Fibroblast of mammary gland (primary cell): ENCODE measurements at places on chromosomes 13 and 19.

DNA sequence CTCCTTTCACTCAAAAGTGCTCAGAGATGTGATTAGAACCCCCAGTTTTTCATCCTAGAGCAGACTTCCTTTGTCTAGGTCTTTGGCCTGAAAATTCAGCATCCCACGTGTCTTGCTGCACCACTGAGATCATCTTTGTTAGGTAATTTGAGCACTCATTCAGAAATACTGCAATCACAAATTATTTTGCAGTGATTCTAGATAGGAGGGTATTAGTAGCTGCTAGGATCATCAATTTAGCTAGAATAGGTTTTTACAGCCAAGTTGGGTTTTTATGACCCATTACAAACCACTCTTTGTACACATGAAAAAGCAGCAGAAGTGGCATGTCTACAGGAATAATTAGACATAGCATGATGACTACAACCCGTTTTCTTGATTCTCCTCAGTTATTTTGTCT is 219.6 kb downstream of the GPC6 start:
- DNase-seq: no peak

DNA sequence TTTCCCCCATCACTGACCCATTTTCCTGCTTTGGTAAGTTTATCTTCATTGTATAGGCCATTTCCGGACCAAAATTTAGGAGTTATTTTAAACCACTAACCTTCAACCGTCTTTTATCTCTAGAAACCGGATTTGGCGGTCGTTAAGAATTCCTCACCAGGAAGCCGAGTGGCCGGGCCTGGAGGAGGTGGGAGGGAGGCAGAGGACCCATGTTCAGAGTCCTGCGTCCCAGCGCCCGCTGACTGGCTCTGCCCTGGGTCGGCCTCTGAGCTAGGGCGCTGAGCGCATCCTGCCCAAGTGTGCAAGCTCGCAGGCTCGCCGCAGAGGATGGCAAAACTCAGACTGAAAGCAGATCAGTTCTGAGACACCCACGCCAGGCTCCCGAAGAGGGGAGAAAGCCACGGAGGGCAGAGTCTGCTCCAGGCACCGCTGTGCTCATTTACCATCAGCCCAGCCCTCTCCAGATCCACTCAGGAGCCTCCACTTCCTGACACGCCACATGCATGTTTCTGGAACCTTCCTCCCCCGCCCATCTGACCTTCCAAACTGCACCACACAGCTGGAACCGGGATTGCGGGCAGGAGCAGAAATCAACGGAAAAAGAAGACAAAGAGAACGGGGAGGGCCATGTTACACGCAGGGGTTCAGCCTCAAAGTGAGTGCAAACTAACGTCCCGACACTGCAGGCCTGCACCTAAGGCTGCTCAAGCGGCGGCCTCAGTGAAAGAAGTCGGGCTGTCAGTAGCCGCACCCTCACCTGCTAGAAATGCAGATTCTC is 8.3 kb downstream of the COL4A1 start:
- DNase-seq: no peak

GRCh38 chr19:31286491-31286890 is 62.7 kb downstream of the TSHZ3 start:
- peak; percentile 18 for DNase-seq

DNA sequence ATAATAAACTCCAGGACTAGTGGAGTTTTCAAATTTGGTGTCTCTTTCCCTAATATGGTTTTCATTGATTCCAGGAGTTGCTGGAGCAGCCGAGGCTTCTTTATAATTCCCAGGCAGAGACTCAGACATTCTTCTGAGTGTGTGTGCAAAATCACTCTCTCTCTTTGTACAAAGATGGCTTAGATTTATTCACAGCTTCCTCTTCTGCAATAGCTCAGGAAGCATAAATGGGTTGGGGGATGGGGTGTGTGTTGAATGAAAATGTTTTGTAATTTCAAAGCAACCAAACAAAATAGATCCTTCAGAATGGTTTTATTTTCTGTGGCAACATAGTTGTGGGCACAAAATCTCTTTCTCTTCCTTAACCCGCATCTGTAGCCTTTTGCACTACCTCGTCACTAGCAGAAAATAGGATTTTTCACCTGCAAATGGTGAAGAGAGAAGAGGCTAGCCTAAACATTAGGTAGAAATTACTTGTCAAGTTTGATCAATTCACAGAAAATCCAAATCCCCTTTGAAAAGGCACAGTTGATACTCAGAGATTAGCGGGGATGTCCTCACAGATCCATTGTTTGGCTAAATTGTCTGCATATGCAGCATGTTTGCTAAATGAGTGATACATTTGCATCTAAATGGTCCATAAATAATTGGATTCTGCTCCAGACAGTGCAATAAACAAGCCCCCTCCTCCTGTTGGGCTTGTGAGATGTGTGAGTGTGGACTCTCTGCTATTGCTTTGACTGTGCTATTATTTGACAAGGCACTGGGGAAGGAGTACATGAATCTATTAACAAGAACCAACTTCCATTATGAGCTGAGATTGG is 66.7 kb downstream of the CBY2 start:
- DNase-seq: no peak

- DNase-seq: no peak
Measured at GRCh38 chr13:74006666-74007065, 127.5 kb downstream of the KLF12 start.

DNA sequence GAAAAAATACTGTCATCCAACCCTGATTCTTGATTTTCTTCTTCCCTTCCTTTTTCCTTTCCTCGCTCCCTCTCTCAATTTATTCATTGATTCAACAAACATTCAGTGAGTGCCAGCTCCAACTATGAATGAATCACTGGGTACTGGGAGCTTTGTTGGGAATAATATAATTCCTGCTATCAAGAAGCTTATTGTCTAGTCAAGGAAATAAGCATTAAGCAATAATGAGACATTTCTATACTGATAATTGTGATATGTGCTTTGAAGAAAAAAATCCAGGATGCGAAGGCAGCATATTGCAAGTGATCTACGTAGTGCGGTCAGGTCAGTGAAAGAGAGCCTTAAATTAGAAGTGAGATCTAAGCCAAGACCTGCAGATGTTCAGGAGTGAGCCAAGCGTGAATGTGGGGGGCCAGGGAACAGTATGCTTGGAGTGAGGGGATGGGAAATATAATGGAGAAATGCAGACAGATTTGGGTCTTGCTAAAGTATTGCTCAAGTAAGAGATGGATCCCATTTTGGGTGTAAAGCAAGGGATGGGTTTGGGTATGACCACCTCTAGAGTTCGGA is 253.5 kb downstream of the LHFPL6 start:
- DNase-seq: no peak

DNA sequence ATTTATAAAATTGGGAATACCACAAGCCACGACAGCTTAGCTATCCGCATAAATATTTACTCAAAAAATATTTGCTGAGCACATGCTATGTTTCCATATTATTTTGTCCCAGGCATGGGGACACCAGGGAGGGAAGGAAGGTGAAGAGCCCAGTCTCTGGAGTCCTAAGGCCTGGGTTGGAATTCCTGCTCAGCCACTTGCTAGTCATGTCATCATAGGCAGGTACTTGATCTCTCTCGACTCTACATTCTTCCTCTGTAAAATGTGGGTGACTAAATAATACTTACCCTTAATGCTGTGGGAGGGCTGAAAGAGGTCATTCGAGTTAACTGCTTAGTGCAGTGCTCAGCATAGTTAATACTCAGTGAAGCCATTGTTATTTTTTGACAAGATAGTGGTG is 4.3 kb upstream of the RNASEH2B start:
- DNase-seq: no peak

DNA sequence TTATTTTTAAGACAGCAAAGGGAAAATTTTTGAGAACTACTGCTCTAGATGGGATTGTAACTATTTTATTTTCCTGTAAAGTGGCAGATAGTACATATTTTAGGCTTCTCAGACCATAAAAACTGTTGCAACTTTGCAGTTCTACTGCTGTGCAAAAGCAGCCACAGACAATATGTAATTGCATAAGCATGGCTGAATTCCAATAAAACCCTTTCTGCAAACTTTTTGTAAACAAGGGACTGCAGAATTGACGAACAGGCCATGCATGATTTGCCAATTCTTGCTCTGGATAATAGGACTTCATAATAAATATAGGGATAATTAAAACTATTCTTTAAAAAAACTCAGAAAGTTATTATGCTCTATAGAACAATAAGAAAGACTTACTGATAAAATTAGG is 149.1 kb downstream of the SLITRK5 start:
- DNase-seq: peak; percentile 10

DNA sequence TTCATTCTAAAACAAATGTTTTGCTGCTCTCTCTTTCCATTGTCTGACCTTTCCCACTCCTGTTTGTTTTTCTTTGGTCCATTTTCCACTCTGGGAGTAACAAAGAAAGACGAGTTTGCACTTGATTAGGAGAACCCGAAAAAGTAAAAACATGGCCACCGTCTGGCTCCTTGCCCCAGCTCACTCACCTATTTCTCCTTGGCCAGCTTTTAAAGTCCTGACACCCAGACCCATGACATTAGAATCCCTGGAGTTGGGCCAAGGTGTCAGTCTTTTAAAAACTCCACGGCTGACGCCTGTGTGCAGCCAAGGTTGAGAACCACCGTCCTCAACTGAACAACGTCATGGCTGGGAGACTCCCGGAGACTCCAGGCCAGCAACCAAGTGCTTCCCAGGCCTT is 63.6 kb upstream of the FLT1 start:
- DNase-seq: peak; percentile 29

- DNase-seq: no peak
Measured at GRCh38 chr13:48265217-48265815, 32.3 kb downstream of the ITM2B start.

- DNase-seq: no peak
Measured at GRCh38 chr19:17567940-17568339, 12.5 kb downstream of the COLGALT1 start.

DNA sequence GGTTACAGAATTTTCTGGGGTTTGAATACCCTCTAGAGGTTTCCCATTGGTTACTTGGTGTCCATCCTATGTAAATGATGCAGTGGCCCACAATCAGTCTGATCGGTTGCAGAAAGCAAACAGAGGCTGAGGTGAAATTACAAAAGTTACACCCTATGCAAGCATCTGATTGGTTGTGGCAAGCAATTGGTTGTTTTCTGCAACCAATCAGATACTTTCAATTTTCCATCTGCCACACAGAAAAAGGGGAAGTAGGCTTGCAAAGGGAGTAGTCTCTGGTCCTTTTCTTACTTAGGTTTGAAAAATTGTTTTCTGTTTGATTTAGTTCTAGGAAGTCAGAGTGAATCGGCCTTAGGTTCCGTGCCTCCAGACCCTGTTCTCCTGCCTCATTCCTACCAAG is 93.1 kb downstream of the WTIP start:
- no peak for DNase-seq

DNA sequence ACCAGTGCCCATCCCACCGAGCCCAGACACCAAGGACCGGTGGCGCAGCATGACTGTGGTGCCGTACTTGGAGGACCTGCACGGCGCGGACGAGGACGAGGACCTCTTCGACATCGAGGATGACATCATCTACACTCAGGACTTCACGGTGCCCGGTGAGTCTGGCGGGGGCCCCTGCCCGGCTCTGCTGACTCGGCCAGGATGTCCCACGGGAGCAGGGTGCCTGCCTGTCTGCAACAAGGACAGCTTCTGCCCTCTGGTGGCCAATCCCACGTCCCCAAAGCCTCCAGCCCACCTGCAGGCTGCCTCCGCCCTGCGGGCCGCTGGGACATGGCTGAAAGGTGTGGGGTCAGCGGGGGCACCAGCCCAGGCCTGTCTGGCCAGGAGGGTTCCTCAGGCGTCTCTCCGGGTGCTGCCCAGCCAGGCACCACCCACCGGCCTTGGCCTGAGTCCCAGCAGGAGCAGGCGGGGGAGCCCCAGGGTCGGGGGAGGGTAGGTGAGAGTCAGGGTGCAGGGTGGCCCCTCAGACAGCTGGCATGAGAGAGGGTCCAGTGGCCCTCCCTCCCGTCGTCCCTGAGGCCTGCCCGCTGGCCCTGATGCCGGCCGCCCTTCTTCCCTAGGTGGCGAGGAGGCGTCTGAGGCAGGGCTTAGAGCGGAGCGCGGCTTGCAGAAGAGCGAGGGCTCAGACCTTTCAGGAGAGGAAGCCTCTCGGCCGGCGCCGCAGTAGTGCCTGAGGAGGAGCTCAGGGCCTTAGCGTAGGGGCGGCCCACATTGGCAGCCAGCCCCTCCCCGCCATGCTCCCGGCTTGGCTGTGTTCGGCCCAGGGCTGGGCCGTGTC is 14.6 kb downstream of the CBARP start:
- DNase-seq: peak; percentile 52

DNA sequence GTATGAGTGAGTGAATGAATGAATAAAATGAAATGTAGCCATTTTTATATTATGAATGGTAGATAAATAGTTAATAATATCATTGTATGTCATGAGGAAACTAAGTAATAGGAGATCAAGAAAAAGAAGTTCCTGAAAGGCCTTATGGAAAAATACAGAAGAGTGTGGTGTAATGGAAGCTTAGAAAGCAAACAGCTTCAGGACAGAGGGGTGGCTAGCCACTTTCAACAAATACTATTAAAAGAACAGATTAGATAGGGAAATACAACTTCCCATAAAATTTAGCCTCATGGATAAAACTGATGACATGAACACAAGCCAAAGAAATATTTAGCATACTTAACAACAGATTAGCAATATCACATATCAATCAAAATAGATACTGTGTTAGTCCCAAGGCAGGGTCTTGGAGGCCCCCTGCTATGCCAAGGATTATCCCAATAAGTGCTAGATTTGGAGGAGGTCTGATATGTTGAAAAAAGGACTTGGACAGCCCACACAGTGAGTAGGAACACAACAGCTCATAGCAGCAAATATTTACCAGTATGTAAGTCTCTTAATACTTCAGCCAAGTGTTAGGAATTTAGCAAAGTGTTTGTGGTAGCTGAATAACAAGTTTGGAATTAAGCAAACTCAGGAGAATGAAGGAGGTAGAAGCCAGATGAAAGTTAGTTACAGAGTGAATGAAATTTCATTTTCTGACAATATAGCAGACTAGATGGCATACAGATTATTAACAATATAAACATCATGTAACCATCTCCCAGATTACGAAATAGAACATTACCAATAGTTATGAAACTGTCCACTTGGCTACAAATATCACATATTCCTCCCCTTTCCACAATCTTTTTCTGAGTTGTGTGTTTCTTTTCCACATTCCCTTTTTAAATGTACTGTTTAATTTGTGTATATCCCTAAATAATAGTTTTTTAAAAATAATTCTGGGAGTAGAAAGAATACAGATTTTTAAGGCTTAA is 1632.0 kb downstream of the PCDH9 start:
- DNase-seq: peak; percentile 67

DNA sequence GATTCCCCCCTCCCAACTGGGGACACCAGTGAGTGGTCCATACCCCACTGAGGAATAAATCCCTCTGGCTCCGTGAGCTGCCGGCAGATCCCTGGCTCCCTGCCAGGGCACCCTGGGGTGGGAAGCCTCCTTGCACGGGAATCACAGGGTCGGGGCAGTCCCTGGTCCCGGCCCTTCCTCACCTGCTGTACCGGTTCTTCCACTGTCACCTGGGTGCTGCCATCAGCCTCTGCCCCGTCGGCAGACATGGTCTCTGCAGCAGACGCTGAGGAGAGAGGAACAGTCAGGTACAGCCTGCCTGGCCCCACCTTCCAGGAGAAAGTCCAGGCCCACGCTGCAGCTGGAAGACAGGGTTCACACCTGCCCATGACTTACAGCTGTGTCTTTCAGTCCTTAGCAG is 6.3 kb downstream of the PLIN3 start:
- no peak for DNase-seq

- peak; percentile 64 for DNase-seq
Measured at GRCh38 chr19:2476451-2477140, 669 bp downstream of the GADD45B start.

GRCh38 chr19:484494-484893 is 11.8 kb upstream of the MADCAM1 start:
- DNase-seq: no peak
